ENCODE measurements at places on chromosomes 7 and 10.

DNA sequence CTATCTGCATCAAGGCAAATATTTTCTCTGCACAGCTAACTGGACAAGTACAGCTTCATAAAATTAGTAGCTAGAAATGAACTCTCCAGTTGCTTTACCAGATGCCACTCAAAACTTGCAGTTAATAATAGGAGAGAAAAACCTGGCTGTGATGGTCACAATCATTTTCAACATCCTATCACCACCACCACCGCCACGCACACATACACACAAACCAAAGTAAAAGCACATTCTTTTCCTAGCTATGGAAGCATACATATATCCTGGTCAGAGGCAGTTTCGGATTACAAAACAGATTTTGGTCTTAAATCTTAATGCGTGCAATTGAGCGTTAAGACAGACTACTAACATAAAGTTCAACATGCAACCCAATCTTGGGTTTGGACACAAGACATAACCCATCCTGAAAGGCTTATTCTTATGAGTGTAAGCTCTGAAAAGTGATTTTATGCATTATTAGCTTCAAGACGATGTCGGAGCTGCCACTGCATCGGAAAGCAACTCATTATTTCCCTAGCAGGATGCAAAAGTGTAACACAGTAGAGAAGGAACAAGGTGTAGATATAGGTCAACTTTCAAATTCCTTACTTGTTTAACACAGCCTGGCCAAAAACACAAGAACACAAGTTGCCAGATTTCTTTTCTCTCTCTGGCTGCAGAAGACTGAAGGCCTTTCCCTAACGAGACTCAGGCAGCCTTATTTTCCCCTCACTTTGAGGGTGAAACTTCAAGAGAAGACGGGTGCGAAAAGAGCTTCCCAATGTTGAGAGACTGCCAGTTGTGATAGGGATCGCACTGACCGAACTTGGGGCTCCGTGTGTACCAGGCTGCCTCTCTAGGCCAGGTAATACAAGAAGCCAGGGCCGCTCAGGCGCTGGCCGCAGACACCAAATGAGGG lies 1.2 kb downstream of the CACUL1 start:
- peak; percentile 16 for DNase-seq

DNA sequence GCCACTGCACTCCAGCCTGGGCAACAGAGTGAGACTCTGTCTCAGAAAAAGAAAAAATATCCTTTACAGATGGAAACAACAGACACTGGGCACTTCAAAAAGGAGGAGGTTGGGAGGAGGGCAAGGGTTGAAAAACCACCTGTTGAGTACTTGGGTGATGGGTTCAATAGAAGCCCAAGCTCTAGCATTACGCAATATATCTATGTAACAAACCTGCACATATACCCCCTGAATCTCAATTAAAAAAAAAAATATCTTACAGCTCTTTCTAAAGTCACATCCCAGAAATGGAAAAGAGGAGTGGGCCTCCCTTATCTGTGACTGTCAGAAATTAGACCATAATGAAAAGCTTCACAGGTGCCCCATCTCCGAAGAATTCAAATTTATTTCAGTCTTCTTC lies 12.1 kb downstream of the VIM start:
- DNase-seq: no peak

DNA sequence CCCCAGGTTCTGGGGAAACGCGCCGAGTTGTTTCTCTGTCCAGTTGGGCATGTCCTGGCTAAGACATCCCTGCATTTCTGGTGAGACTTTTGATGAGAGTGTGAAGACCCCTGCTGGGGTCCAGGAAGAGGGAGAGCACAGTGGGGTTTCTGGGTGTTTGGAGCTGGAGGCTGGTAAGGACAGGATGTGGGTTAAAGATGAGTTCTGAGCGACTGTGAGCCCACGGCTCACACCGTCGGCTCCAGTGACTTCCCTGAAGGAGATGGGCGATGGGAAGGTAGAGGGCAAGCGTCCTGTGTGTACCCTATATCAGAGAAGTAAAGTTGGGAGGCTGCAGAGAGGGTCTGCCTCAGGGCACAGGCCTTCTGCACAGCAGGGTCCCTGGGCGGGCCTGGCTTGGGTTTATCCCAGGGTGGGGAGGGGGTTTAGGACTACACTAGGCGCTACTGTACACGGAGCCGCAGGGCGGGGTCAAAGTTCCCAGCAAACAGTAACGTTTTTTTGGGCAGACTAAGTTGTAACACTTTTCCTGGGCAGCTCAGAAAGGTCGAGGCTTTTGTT lies 3.6 kb downstream of the EMX2 start:
- DNase-seq: no peak

DNA sequence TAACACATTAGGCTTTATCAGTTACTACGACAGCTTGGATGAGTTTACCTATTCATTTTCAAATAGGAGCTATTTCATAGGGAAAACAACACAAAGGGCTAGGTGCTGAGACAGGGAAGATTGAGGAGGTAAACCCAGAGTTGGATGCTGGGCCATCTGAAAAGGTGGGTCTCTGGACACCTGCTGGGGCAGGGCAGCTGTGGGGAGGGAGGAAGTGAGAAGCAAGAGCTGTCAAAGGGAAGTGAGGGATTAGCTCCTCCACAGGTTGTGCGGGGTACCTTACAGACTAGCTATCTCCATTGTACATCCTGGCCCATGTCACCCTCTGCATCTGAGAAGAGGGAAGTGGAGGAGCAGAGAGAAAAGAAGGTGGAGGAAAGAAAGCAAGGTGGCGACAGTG lies 48.9 kb downstream of the BLNK start:
- no peak for DNase-seq

DNA sequence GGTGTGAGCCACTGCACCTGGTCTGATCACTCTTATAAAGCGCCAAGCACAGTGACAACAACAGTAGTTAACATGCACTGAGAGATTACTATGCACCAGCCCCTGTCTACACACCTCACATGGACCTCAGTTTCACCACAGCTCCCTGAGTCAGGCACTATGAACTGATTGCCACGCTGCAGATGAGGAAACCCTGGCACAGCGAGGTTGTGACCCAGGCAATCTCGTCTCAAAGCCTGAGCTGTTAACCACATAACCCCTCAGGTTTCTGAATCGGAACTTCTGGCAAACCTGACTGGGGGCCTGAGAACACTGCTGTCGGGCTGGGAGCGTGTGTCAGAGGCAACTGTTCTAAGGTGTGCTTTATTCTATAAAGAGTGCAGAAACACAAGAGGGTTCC lies 150.8 kb downstream of the RNF216 start:
- no peak for DNase-seq

DNA sequence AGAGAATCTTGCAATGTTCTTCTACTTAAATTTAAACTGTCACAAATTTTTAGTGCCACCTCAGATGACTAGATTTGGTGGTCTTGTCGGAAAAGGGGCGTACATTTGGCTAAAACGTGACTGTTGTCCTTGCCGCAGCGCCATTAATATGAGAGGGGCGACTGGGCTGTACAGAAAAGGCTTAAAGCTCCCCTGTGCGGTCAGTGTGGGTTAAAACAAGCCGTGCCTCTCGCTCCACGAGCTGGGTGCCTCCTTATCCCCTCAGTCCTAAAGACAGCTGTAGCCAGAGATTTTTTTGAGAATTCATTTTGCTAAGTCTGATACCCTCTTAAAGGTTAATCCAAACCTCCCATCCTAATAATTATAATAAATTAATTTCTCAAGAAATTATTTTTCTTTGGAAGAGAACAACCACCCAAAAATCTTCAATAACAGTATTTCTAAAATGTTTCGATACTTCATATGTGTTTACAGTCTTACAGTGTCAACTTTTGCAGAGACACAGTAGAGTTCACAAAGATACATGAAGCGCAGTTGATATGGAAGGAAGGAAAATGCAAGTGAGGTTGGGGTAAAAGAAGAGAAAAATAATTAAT lies 68.6 kb downstream of the C7orf25 start:
- DNase-seq: peak; percentile 38

DNA sequence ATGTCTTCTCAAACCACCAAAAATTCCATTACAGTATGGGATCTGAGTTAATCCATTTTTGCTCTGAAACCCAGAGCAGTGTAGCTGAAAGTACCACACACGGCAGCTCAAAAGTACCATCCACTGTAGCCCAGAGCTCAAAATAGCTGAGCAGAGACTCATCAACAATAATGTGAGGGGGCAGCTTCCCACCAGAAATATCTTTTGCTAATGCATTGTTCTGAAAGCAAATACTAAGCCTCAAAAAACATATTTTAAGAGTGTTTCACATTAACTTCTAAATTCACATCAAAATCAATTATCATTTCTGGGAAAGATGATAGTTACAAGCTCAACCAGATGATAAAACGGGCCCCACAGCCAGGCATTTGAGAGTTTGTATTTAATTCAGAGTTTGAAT lies 73.7 kb downstream of the ABLIM1 start:
- no peak for DNase-seq

- no peak for DNase-seq
Observed at GRCh38 chr10:770975-771374, 81.5 kb upstream of the DIP2C start.

- no peak for DNase-seq
Observed at GRCh38 chr7:91051966-91052365, 212.3 kb upstream of the FZD1 start.

GRCh38 chr10:14586901-14587300 lies 187.8 kb downstream of the FAM107B start:
- no peak for DNase-seq

DNA sequence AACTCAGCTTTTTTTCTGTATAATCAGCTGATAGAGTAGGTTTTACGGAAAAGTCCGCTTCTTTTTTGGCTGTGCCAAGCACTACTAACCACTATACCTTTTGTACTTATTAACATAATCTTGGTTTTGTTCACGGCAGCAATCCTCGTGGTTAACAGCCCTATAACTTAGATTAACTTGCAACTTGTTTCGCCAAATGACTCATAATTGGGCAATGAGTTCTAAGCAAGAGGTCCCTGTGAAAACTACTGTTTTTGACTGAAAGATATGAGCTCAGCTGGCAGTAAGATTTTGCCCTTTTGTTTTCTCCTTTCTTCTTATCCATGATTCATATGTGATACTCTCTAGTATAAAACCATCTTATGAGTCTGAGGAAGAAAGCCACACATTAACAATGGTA lies 345.0 kb upstream of the PCDH15 start:
- DNase-seq: no peak

DNA sequence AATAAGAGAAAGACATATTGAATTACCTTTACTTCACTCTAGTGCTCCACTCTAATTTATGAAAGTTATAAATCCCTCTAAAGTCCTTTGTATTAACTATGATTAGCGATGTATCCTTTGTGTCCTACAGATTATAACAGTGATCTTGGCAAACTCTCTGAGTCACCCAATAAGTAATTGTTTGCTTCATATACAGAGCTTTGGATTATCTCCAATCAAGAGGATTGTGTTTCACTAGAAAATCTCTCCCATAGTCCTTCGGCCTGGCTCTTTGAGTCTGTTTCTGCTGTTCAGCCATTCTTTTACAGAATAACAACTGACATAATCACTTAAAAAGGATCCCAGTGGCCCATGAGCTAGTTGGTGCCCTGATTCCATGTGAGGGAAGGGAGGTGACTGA lies 9.5 kb downstream of the LMOD2 start:
- DNase-seq: no peak

- no peak for DNase-seq
Observed at GRCh38 chr7:158101821-158102450, 485.7 kb downstream of the PTPRN2 start.

DNA sequence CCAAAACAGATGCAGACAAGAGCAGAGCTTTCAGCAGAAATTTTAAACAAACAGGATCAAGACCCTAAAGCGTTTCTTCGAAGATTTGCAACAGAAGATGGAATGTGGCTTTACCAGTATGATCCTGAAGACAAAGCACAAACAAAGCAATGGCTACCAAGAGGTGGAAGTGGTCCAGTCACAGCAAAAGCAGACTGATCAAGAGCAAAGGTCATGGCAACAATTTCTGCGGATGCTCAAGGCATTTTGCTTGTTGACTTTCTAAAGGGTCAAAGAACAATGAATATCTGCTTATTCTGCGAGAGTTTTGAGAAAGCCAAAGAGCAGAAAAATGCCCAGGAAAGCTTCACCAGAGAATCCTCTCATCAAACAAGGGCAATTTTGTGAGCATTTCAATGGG lies 130.4 kb downstream of the MBL2 start:
- DNase-seq: no peak

- no peak for DNase-seq
Observed at GRCh38 chr10:1516492-1517165, 220.7 kb downstream of the ADARB2 start.

DNA sequence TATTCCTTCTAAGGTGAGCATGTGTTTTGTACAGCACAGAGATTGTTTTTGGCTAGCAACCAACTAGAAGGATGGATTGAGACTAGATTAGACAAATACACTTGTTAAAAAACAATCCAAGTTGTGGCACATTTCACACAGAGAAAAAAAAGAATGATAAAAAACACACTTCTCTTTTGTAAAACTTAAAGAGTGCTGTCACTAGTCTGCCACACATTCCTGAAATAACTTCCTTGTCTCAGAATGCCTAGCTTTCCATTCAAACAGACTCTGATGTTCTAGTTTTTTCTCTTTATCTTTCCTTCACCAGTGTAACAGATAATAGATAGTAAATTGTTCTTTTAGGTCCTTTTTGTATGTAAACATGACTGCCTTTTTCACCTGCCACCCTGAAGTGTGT lies 11.4 kb downstream of the DLD start:
- DNase-seq: no peak

- peak; percentile 49 for DNase-seq
Observed at GRCh38 chr7:10889266-10889898, 84.3 kb upstream of the PHF14 start.

DNA sequence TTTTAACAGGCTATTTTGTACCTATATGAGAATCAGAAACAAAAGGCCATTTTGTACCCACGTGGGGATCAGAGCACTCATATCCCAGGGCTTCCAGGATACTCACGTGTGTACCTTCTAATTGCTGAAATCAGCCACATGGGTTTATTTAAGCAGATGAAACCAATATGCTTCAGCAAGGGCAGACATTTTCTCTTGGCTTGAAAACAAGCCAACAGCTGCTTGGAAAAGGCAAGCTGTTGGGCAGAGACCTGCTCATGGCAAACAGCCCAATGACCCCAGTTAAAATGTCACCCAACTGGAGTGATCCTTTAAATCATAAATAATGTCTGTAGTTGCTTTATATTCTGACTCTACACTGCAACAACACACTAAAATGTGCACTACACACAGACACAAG lies 26.5 kb upstream of the TOMM7 start:
- DNase-seq: no peak

GRCh38 chr7:149562602-149563001 lies 65.0 kb upstream of the ZNF746 start:
- no peak for DNase-seq

DNA sequence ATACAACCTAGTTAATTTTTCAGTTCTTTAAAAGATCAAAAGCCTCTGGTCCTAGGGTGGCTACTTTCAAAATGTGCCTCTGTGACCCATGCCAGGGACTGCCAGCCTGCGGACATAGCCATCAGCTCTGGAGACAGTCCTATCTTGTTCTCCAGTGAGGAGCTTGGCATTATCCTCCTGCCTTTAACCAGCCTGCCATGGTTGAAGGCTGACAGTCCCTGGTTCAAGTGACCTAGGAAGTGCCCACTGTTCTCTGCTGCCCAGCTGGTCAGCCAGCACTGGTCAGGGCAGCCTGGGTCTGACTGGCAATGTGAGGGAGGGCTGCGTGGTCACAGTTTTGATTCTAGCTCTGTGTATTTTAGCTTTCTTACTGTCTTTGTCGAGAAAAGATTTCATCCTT lies 18.1 kb upstream of the ARHGAP22 start:
- DNase-seq: no peak
